ENCODE measurements at places on chromosomes 3 and 15.

GRCh38 chr3:189132231-189132671 is 39.5 kb upstream of the TPRG1 start:
- DNase-seq: peak; percentile 27

GRCh38 chr3:146334151-146334550 is 83.2 kb upstream of the PLSCR4 start:
- DNase-seq: no peak

DNA sequence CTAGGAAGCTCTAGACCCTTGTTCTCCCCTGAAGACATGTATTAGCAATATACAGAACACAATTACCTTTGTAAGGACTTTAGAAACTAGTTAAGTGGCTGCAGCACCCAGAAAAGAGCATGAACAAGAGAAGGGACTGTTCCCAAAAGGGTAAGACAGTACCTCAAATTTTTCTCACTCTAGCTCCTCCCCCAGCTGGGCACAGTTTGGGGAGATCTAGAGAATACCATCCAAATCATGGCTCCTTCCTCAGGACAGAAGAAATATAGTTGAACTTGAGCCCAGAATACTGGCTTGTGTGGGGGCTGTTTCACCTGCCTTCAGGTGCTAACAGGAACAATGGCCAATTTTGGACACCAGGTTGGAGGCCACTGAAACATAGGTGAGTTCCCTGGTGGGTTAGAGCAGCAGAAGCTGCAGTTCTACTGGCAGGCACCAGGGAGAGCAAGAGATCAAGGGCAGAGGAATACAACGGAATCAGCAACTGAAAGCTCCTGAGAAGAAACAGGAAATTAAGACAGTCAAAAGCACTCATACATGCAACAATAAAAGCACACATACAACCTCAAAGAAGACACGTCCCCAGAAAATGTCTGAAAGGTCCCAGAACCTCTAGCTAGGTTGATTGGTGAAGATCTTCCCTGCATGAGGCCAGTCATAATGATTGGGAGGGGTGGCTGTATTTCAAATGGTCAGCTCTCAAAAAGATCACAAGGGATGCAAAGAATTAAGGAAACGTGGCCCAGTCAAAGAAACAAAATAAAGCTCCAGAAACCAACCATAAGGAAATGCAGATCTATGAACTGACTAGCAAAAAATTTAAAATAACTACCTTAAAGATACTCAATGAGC is 104.9 kb upstream of the ASB14 start:
- DNase-seq: no peak

GRCh38 chr3:196792771-196793170 is 53.1 kb downstream of the PAK2 start:
- DNase-seq: no peak

DNA sequence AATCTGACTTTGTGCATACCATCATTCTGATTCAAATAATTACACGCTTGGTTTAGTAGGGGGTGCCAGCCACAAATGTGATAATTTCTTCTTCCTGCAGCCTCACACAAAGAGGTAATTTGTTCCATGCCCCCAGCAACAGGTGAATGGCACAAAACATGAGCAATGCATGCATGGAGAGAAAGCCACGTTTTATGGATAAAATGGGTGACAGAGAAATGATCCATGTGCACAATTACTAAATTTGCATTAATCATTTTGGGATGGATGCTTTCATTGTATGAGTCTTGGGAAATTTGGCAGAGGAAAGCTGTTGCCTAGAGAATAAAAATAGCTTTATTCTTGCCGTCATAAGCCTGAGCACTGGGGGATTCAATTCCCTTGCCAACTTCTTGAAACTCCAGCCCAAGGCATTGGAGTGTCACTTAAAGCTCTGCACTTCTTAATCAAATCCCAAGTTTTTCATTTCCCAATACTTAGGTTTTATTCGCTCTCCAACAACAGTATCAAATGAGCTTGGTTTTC is 411.6 kb downstream of the GBE1 start:
- DNase-seq: no peak

Measured in stimulated activated CD4-positive, alpha-beta T cell treated with anti-CD3 and anti-CD28 coated beads, Interleukin-1b, Interleukin-23, amount 100 ng/mL, for 1 hour (primary cell).